WTC11 (cell line): ENCODE measurements at places on chromosomes 4 and X. TPM values are rescaled to one million over a fixed set of nuclear protein-coding genes. Genes with fewer than 3 reads are reported as not detected.

Gene ENOPH1
- total RNA-seq = 72.3 to 78.3 TPM (median 75.0 TPM) in 3 replicates

- H3K27me3 ChIP-seq = no peaks in the 10 kb centered on the region
- H3K4me3 ChIP-seq = no peak overlapping the region
- peaks cover 11% of the 10 kb centered on the region for H3K4me1 ChIP-seq
- DNase-seq = peak; percentile 41
These were observed 49.4 kb downstream of the RTL9 start for GRCh38 chrX:110407910-110408545.

Gene AWAT2
- not detected in 3 replicates for total RNA-seq

Gene DDIT4L
- total RNA-seq = 3.8 to 4.9 TPM (median 4.3 TPM) in 3 replicates

GRCh38 chr4:71202705-71203104 lies 136.1 kb upstream of the SLC4A4 start:
- DNase-seq = no peak
- H3K4me1 ChIP-seq = peaks cover 24% of the 10 kb centered on the region
- no peak overlapping the region for H3K4me3 ChIP-seq

GRCh38 chr4:136383082-136383481 lies 1149.2 kb downstream of the PCDH18 start:
- no peak for DNase-seq
- no peaks in the 10 kb centered on the region for H3K27me3 ChIP-seq
- peaks cover 9% of the 10 kb centered on the region for H3K4me1 ChIP-seq
- no peak overlapping the region for H3K27ac ChIP-seq

DNA sequence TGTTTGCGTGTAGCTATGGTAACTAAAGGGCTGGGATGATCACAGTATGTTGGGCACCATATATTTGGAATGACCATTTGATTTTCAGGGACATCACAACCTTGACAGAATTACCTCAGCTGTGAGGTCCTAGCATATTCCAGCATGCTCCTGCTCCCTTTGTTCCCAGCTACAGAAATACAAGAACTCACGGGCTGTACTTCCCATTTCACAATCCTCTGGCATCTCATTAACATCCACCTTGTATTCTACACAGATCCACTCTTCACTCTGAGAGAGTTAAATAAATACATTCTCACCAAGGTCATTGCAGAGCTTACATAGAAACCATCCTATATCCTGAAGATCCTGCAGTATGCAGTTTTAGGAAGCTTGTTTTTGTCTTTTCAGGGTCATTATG lies 169.7 kb downstream of the FRMPD4 start:
- peaks cover 60% of the 10 kb centered on the region for H3K4me1 ChIP-seq
- no peak for DNase-seq
- H3K4me3 ChIP-seq = no peak overlapping the region
- H3K36me3 ChIP-seq = peaks cover 5% of the 10 kb centered on the region
- no peaks in the 10 kb centered on the region for H3K27me3 ChIP-seq
- H3K27ac ChIP-seq = peak overlapping the region; percentile 62

DNA sequence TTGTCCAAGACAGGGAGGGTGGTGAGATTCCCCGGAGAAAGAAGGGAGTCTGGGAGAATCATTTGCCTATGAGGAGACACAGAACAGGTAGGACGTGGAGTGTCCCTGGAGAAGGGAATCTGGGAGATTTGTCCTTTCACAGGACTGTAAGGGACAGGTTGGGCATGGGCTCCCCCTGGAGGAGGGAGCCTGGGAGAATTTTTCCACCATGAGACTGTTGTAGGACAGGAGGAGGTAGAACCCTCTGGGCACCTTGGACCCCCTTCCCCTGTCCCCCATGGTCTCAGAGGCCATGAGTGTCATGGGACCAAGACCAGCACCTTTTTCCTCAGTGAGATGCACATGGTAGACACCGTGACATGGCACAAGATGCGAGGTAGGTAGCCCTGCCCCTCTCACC lies 2.8 kb downstream of the PORCN start:
- H3K27me3 ChIP-seq = no peaks in the 10 kb centered on the region; the same call in none of the 2 replicates
- peaks cover 7% of the 10 kb centered on the region for H3K4me1 ChIP-seq
- peak; percentile 14 for DNase-seq
- no peak overlapping the region for H3K4me3 ChIP-seq
- no peak overlapping the region for H3K27ac ChIP-seq

Gene MAGED4B
- 88.7 to 93.1 TPM (median 93.0 TPM) in 3 replicates for total RNA-seq

GRCh38 chrX:25941559-25942250 lies 196.4 kb upstream of the MAGEB18 start:
- H3K4me1 ChIP-seq = peaks cover 5% of the 10 kb centered on the region
- no peaks in the 10 kb centered on the region for H3K27me3 ChIP-seq
- no peak overlapping the region for H3K27ac ChIP-seq
- no peak overlapping the region for H3K4me3 ChIP-seq
- DNase-seq = no peak
- no peaks in the 10 kb centered on the region for H3K36me3 ChIP-seq

GRCh38 chr4:78673337-78673736 lies 102.8 kb upstream of the BMP2K start:
- H3K4me3 ChIP-seq = no peak overlapping the region
- DNase-seq = no peak
- peaks cover 5% of the 10 kb centered on the region for H3K4me1 ChIP-seq
- peaks cover 3% of the 10 kb centered on the region; the same call in 1 of the 2 replicates for H3K27me3 ChIP-seq
- H3K36me3 ChIP-seq = no peaks in the 10 kb centered on the region

Gene PAGE4
- total RNA-seq = 0.82 to 1.5 TPM in 2 of 3 replicates, not detected in the other

GRCh38 chr4:164177153-164177552 lies 576.8 kb upstream of the SMIM31 start:
- DNase-seq = no peak
- no peak overlapping the region for H3K4me3 ChIP-seq
- no peaks in the 10 kb centered on the region for H3K27me3 ChIP-seq
- peaks cover 7% of the 10 kb centered on the region for H3K4me1 ChIP-seq
- H3K27ac ChIP-seq = no peak overlapping the region
- H3K36me3 ChIP-seq = no peaks in the 10 kb centered on the region

DNA sequence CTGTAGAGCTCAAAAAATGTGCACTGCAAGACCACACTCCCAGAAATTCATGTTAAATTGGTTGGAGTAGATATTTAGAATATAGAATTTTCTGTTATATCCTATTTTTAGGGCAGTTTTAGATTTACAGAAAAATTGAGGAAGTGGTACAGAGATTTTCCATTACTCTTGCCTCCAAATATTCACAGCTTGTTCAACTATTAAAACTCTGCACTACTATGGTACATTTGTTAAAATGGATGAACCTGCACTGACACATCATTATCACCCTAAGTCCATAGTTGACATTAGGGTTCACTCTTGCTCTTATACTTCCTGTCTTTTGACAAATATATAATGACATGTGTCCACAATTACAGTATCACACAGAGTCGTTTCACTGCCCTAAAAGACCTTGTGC lies 1724.5 kb downstream of the C4orf33 start:
- no peaks in the 10 kb centered on the region for H3K4me1 ChIP-seq
- no peaks in the 10 kb centered on the region; the same call in 1 of the 2 replicates for H3K27me3 ChIP-seq
- no peak for DNase-seq
- peaks cover 12% of the 10 kb centered on the region for H3K36me3 ChIP-seq
- H3K27ac ChIP-seq = no peak overlapping the region
- no peak overlapping the region for H3K4me3 ChIP-seq

GRCh38 chrX:70254909-70255308 lies 5.1 kb downstream of the P2RY4 start:
- no peak for DNase-seq
- no peak overlapping the region for H3K27ac ChIP-seq
- no peaks in the 10 kb centered on the region; the same call in 1 of the 2 replicates for H3K27me3 ChIP-seq
- H3K4me3 ChIP-seq = no peak overlapping the region
- H3K4me1 ChIP-seq = peaks cover 25% of the 10 kb centered on the region
- no peaks in the 10 kb centered on the region for H3K36me3 ChIP-seq

Gene NXF2
- 0.11 TPM in 2 of 3 replicates, not detected in the other for total RNA-seq

Gene FHDC1
- total RNA-seq = 15.5 to 18.1 TPM (median 17.1 TPM) in 3 replicates

DNA sequence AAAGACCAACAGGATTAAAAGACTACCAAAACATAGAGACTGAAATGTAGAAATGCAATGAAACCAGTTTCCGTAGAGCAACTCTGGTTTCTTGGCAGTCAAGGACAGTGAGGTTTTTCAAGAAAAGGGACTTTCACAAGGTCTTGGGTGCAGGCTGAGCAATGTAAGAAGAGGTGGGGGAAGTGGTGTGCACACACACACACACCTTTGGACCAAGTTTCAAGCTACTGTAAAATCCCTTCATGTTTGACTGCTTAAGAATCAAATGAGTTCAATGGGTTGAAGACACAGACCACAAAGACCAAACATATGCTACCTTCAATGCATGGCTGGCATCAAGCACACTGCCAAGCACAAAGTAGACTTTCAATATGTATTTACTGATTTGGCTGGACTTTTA lies 17.8 kb upstream of the MCF2 start:
- 0 out of 2 replicates have a peak, but pooled peaks cover 4% of the 10 kb centered on the region for H3K4me1 ChIP-seq
- no peak overlapping the region for H3K27ac ChIP-seq

DNA sequence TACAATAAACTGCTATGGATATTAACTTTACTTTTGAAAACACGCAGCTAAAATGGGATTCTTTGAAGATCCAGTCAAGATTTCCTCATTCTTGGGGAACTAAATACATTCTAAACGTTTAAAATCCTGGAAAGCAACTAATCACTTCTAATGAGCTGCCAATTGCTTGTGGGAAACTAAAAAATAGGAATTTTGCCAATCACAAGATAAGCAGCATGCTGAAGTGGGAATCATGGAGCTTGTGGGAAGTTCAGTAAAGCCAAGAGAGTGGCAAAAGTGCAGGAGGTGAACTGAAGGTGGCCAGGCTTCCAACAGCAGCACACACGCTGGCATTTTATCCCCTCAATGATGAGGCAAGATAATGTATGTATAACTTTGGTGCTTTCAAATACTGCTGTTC lies 133.0 kb downstream of the GPC3 start:
- peaks cover 5% of the 10 kb centered on the region; the same call in 1 of the 2 replicates for H3K4me1 ChIP-seq
- no peaks in the 10 kb centered on the region; the same call in 1 of the 2 replicates for H3K27me3 ChIP-seq
- H3K36me3 ChIP-seq = no peaks in the 10 kb centered on the region
- DNase-seq = no peak
- H3K27ac ChIP-seq = no peak overlapping the region
- no peak overlapping the region for H3K4me3 ChIP-seq

DNA sequence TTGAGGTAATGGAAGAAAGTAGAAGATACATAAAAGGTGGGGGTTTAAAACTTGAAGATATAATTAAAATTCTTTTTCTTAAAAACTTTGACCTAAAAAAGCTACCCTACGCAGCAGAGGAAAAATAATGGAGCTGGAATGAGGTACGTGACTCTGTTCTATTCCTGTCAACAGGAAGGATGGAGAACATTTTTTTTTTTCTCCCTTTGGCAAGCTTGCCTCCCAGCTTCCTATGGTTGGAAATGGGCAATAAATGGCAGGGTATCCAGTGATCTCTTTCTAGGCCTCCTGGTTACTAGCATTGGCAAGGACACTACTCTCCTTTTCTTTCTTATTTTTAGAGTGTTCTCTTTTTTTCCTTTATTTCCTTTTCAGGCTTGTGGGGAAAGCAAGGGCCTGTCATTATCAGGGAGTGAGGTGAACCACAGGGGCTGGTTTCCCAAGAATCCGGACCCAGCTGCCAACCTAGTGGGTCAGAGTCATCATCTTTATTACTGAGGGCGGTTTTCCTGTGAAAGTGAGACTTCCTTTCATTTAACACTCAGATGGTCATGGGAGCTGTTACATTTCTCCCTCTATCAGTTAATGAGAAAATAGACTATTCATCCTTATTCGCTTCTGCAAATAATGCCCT lies 224.6 kb downstream of the SPRY1 start:
- H3K27me3 ChIP-seq = no peaks in the 10 kb centered on the region
- H3K36me3 ChIP-seq = no peaks in the 10 kb centered on the region
- no peak overlapping the region for H3K4me3 ChIP-seq

GRCh38 chr4:186942758-186943377 lies 219.2 kb upstream of the FAT1 start:
- DNase-seq = no peak
- no peaks in the 10 kb centered on the region for H3K36me3 ChIP-seq
- no peak overlapping the region for H3K27ac ChIP-seq
- no peaks in the 10 kb centered on the region for H3K27me3 ChIP-seq
- peaks cover 30% of the 10 kb centered on the region for H3K4me1 ChIP-seq

- no peak overlapping the region for H3K27ac ChIP-seq
- H3K4me1 ChIP-seq = peaks cover 17% of the 10 kb centered on the region
- no peak overlapping the region for H3K4me3 ChIP-seq
- DNase-seq = no peak
- H3K36me3 ChIP-seq = no peaks in the 10 kb centered on the region
These were observed 21.7 kb upstream of the MTM1 start for GRCh38 chrX:150546711-150547153.

Gene PRKG2
- total RNA-seq = 1.9 to 3.6 TPM (median 2.7 TPM) in 3 replicates

Gene ARL9
- total RNA-seq = 0.27 to 0.48 TPM (median 0.30 TPM) in 3 replicates

Gene CSAG3
- total RNA-seq = 13.0 to 14.1 TPM (median 13.2 TPM) in 3 replicates
